ENCODE measurements at places on chromosomes 2 and 18. TPM values are rescaled to one million over a fixed set of nuclear protein-coding genes. Genes with fewer than 3 reads are reported as not detected.

DNA sequence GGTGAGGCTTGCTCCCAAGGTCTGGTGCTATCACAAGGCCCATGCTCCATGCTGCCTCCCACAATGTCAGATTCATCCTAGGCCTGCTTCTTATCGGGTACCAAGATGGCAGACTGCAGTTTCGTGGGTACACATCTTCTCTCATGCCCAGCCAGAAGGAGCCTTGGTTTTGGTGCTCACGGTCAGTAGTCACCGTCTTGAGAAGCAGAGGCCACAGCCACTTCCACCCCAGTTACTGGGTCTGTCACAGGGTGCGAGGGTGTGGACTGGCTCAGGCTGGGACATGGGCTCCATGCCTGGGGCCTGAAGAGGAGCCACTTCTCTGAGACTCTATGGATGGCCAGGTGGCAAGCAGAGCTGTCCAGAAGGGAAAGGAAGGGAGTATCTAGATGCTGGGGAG is 178.8 kb upstream of the HS6ST1 start:
- DNase-seq, result no peak

RIF1 gene
- 26.2 TPM for total RNA-seq

RAD51AP2 gene
- not detected for total RNA-seq

PLEKHH2 gene
- total RNA-seq, result 4.2 TPM

C2orf74 gene
- 4.4 TPM for total RNA-seq

DNA sequence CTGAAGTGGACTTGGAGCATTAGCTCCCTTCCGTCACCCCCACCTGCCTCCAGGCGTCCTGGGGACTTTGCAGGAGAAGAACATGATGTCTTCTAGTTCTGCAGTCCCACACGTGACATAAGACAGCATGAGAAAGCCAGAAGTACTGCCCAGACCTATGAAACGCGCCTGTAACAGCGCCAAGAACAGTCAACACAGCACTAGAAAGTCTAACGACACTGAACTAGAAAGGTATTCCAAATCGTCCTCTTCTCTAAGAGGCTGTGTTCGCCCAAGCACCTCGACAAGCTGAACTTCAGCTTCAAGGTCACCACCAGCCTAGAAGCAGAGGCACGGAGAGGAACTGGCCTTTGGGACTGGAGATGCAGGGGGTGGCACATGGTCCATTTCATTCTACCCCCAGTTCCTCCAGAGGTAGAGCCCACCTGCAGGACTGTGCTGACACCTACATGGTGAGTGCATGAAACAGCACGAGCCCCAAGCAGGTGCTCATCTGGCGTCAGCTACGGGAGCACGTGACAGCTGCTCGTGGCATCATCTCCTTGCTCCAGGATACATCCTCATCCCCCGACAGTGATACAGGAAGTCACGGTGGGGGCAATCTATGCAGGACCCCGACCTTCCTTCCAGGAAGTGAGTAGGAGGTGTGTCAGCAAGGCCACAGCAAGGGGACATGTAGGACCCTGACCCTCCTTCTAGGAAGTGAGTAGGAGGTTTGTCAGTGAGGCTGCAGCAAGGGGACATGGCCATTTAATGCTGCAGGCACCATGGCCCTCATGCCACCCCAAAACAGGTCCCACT is 3.7 kb downstream of the HDAC4 start:
- no peak for DNase-seq

DNA sequence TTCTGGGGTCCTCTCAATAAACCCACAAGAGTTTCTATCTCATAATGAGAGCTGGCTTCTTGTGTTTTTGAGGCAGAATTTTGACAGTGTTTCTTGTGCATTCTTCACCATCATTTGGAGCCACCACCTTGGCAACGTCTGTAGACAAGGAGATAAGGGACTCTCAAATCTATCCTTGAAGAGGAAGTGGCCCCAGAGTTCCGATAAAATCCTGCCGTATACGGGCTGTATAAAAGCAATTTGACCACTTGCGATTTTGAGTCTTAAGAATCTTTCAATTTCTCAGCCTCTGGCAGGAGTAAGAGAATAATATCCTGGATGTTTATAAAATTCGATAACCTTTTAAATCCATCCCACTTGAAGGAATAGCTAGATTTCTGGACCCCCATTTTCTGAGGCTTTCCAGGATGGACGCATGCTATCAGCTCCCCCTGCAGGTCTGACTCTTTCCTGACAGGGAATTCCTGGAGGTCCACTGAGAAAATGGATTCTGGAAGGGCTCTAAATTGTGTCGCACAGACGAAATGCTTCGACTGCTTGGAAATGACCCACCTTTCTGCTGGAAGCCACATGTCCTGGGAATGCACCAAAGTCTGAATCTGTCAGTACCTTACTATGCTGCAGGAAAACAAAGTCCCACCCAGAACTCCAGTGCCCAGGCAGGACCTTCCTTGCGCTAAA is 54.1 kb downstream of the E2F6 start:
- DNase-seq, result no peak

ALLC gene
- not detected for total RNA-seq

- no peak for DNase-seq
These were observed 136.6 kb upstream of the EPC2 start for GRCh38 chr2:148507970-148508369.

DNA sequence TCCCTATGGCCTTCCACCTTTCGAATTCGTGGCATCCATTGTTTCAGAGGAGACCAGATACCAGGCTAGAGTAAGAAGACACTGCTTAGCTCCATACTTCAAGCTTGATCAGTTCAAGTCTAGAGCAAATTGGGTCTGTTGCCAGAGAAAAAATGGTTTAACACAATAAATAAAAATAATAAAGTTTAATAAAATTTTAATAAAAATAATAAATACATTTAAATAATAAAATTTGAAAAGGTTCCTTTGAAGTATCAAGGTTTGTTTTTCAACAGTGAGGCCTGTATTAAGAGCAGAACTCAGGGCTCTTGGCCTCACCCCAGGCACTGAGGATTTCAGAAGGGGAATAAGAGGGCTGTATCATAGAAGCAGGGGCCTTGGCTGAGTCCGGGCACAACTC is 105.6 kb upstream of the REV1 start:
- no peak for DNase-seq

GRCh38 chr2:6630209-6630608 is 235.5 kb downstream of the CMPK2 start:
- no peak for DNase-seq

DNA sequence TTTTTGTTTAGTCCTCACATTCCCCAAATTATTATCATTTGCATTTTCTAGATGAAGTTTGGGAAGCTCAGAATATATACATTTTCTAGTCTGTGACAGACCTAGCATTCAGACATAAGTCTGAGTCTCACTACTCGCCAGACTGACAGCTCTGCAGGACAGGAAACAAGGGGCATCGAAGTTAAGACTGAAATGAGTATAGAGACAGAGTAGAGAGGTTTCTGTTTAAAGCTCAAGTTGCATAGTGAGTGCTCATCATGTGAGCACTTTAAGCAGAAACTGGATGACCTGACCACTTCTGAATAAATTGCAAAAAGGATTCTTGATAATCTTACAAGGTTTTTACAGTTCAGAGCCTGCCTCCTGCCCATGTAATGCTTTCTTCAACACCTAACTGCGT is 1.1 kb downstream of the HADHB start:
- no peak for DNase-seq

MROH2A gene
- total RNA-seq, result not detected

WIPF1 gene
- total RNA-seq, result 7.6 TPM

NABP1 gene
- 33.8 TPM for total RNA-seq

ARHGAP15 gene
- not detected for total RNA-seq

DNA sequence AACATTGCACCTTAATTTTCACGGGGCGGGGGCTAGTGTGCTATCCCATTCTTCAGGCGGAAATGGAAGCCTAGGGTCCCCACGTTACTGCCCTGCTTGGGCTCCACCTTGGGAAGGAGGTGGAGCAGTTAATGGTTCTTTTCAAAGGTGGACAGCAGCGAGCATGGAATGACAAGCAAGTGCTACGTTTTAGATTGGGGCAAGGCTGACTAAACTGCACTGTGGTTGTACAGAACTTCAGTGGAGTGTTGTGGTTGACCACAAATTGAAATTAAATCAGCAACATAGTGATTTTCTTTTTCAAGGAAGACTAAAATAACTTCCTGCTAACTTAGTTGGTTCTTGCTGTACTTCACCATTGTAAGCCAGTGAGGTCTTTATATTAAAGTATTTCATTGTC is 47.0 kb downstream of the CHRNA1 start:
- no peak for DNase-seq

GRCh38 chr2:197266477-197266876 is 44.1 kb downstream of the ANKRD44 start:
- no peak for DNase-seq

DNA sequence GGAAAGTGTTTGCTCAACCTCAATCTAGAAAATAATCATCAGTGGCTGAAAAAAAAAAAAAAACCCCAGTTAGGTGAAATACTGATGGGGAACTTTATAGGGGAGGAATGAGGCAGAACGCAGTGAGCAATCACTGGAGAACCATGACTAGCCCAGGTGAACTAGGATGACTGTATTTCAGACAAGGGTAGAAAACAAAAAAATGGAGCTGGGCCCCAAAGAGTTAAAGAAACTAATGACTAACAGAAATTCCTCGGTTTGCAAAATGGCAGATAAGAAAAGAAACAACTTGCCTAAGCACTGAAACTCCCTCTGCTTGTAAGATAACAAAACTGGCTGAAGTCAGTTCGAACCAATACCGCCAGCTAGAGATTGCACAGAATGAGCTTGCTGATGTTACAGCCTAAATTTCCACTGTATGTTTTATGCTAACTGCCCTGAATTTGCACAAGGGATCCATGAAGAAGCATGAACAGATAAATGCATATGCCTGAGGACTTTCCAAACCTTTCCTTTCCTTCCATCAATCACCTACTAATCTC is 245.9 kb downstream of the METTL4 start:
- no peak for DNase-seq

DNA sequence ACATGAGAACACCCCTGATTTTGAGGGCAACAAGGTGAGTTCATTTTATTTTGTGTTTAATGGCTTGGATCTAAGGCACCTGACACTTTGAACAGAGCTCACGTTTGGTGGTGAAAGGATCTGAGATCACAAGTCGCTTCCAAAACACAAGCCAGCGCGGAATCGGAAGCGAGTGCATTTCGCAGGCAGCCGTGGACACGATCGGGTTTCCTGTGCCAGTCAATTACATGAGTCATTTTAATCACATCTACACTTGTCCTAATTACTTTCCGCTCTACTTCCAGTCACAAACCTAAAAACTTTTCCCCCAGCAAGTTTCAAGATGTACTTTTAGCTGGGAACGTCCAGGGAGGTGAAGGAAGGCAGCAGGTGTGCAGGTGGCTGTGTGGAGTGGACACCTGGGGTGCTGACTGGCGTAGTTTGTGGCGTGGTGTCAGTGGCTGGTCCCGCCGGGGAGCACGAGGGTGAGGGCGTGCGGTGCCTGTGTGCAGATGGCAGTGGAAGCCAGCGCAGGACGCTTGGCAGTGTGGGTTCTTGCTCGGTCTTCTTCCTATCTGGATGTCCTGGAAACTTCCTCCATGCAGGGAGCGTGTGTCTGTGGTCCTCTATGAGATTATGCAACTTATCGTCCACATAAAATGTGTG is 75.6 kb downstream of the DCDC2C start:
- DNase-seq, result no peak

DNA sequence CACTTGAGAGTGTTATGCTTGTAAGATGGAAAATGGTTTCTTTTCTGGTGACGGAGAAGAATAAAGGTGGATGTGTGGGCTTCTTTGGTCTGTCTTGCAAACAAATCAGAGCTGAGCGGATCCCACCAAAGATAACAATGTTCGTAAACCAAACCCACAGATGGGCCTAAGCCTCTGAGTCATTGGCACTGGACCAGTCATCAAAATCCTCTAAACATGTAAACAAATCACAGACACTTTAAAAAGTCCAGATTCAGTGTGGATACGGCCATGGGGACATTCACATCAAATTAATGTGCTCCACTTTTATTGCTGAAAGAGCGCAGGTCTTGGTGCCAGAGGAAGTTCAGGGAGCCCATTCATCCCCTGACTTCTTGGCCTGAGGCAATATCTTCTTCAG is 60.5 kb upstream of the TMEM200C start:
- no peak for DNase-seq

- DNase-seq, result peak; percentile 94
These were observed 533.4 kb upstream of the ID2 start for GRCh38 chr2:8148260-8149006.

HNMT gene
- total RNA-seq, result 20.2 TPM

TMEM169 gene
- total RNA-seq, result 2.9 TPM

PTMA gene
- total RNA-seq, result 1,797 TPM

MOGAT1 gene
- total RNA-seq, result not detected

DNA sequence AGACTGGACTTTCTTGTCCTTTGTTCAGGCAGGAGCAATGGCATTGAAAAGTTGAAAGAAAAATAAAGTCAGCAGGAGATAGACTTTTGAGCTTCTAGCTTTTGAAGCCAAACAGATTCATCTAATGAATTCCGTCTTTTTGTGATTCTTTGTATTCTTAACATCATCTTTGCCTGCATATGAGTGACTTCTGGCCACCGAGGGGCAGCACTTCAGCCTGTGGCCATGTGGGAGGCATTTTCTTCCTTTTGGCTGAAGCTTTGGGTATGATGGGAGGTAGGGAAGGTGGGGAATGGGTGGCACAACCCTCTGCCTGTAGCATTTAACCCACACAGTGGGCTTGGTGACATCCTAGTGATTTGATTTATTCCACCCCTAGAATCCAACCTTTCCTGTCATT is 220.6 kb downstream of the SETBP1 start:
- DNase-seq, result no peak

PLB1 gene
- total RNA-seq, result 1.2 TPM

GRCh38 chr2:121485039-121485438 is 45.6 kb upstream of the RNU4ATAC start:
- DNase-seq, result peak; percentile 61

PXDN gene
- 197 TPM for total RNA-seq

FABP1 gene
- not detected for total RNA-seq

DNA sequence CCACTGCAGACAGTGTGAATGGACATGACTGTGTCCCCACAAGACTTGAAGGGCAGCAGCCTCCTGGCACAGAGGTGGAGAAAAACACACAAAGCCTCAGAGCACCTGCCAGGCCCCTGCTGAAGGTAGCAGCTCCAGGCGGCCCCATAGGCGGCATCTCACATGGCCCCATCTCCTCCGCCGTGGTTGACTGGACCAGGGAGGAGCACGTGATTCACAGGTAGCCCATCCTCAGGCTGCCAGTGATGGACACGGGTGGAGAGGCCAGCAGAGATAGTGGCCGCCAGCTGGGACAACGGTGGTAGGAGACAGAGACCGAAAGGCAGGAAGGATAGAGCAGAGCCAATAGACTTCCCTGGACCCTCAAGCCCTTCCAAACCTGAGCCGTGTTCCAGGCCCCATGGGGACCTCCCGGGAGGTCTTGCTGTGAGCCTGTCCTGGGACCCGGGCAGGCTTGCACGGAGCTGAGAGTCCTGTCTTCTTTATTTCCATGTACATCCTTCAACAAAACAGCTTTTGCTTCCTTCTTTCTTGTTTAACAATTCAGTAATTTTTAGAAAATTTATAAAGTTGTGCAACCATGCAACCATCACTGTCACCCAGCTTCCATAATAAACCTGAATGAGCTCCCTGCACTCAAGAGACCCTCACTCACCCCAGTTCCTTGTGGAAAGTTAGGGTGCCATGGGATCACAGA is 26.9 kb downstream of the GPR55 start:
- DNase-seq, result no peak

GRCh38 chr18:183769-184168 is 25.4 kb downstream of the USP14 start:
- DNase-seq, result no peak

SLC11A1 gene
- total RNA-seq, result 0.22 TPM

- DNase-seq, result no peak
These were observed 372.9 kb downstream of the THSD7B start for GRCh38 chr2:137138263-137138662.

NTSR2 gene
- not detected for total RNA-seq

Data from epithelial cell of proximal tubule (primary cell).